Activated CD4-positive, alpha-beta T cell treated with anti-CD3 and anti-CD28 coated beads, Interleukin-2, Interleukin-4, amounts not matched to agents 100 ng/mL and 50 ng/mL, durations not matched to agents 16 hours and 8 hours (primary cell): ENCODE measurements at places on chromosomes 6 and 20.

DNA sequence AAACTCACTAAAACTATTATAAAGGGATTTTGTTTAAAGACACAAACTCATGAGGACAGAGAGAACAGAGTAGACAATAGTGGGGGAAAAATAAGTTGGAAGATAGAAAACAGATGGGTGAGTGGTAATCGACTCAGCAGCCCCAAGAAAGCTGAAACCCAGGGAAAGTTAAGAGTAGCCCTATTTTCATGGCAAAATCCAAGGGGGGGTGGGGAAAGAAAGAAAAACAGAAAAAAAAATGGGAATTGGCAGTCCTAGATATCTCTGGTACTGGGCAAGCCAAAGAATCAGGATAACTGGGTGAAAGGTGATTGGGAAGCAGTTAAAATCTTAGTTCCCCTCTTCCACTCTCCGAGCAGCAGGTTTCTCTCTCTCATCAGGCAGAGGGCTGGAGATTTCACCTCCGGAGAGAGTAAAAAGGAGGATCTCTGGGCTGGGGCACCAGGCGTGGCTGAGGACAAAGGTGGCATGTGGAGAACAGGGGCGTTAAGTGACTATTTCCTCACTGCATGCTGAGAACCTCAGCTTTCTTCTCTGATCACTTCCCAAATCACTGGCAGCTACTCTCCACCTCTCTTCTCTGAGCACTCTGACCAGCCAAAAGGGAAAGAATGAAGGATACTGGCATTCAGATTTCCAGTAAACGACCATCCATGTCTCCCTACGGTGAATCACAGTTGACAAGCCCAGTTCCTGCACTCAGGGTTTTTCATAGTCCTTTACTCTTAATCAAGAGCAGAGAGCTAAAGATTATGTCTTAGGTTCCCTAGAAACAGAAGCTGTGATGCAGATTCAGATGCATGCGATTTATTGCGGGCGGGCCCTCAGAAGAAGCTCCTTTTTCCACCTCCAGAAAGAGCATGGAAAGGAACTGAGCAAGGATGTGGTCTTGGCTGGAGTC lies 7.3 kb upstream of the RNF24 start:
- no peak for DNase-seq

GRCh38 chr6:169495601-169496000 lies 206.2 kb downstream of the WDR27 start:
- DNase-seq = no peak

DNA sequence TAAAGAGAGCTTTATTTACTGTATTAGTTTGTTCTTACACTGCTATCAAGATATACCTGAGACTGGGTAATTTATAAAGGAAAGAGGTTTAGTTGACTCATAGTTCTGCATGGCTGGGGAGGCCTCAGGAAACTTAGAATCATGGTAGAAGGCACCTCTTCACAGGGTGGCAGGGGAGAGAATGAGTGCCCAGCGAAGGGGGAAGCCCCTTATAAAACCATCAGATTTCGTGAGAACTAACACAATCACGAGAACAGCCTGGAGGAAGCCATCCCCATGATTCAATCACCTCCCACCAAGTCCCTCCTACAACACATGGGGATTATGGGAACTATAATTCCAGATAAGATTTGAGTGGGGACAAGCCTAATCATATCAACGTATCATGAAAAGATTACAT lies 27.2 kb downstream of the ARID1B start:
- DNase-seq = no peak

DNA sequence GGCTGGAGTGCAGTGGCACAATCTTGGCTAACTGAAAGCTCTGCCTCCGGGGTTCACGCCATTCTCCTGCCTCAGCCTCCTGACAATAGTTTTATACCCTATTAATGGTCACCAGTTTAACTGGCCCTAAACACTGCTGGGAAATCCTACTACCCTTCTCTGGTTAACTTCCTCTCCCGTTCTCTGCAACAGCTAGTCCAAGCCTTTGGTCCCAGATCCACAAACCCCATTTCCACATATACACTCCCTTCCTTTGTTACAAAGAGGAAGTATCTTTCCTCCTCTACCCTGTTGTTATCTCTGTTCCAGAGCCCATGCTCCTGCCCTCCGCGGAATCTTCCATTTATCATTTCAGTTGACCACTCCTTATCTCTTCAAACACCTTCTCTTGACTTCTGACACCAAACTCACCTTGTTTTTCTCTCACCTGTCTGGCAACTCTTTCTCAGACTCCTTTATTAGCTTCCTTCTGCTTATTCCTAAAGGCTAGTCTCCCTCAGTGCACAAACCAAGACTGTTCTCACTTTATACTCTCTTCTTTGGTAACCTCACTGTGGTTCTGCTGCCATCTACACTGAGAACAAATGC lies 25.0 kb upstream of the TBC1D22B start:
- no peak for DNase-seq

GRCh38 chr6:12605888-12606345 lies 110.7 kb upstream of the PHACTR1 start:
- peak; percentile 58 for DNase-seq
